Left lung (tissue), 14 donors: ENCODE measurements at places on chromosomes 6 and 20. TPM values are rescaled to one million over a fixed set of nuclear protein-coding genes. Genes with fewer than 3 reads are reported as not detected.
A peak's percentile ranks its signal among the peaks of the same experiment; 100 is the strongest.

GRCh38 chr20:19451923-19452295 is 239.5 kb downstream of the SLC24A3 start:
- DNase-seq = no peak

GRCh38 chr6:89787660-89788328 is 31.8 kb downstream of the MDN1 start:
- no peak for DNase-seq

Gene BPIFB2
- polyA plus RNA-seq = not detected

DNA sequence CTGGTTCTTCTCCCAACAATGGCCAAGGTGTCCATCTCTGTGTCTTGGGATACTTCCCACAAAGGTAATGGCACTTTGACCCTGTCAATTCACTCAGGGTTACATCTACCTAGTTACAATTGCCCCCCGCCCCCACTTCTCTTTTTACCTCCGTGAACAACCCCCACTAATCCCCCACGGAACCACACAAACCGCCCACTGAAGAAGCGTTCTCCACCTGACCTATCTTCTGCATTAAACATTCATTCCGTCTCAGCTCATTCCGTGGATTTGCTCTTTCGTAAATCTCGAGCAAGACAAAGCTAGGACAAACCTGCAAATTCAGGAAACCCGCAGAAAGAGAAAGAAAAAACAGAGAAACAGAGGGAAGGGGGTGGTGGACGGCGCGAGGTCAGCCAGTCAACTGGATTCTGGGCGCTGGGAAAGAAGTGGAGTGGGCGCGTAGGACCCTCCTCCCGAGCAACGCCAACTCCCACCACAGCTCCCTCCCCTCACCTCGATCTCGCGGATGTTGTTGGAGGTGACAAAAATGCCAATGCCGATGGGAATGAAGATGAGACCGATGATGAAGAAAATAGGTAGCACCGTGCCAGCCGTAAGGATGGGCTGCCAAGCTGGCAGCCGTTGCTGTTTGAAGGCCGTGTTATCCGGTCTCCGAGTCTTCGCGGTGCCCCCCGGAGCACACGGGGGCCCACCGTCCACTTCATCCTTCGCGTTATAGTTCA is 523 bp downstream of the TMEM30A start:
- peak; percentile 64 for DNase-seq

DNA sequence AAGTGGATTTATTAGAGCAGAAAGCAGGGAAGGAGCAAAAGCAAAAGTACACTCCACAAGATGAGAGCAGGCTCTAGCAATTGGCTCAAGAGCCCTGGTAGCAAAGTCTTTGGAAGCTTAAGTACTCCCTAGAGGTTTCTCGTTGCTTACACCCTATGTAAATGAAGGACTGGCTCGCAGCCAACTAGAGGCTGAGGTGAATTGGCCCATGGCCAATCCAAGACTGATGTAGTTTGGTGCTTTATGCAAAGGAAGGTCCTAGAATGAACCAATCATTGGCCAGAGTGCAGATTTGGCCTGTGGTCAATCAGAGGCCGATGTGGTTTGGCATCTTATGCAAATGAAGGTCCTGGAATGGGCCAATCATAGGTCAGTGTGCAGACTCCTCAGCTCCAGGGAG is 191.3 kb upstream of the ARID1B start:
- DNase-seq = no peak

- DNase-seq = peak; percentile 85
Observed at GRCh38 chr6:42049948-42050296, 402 bp upstream of the TAF8 start.

DNA sequence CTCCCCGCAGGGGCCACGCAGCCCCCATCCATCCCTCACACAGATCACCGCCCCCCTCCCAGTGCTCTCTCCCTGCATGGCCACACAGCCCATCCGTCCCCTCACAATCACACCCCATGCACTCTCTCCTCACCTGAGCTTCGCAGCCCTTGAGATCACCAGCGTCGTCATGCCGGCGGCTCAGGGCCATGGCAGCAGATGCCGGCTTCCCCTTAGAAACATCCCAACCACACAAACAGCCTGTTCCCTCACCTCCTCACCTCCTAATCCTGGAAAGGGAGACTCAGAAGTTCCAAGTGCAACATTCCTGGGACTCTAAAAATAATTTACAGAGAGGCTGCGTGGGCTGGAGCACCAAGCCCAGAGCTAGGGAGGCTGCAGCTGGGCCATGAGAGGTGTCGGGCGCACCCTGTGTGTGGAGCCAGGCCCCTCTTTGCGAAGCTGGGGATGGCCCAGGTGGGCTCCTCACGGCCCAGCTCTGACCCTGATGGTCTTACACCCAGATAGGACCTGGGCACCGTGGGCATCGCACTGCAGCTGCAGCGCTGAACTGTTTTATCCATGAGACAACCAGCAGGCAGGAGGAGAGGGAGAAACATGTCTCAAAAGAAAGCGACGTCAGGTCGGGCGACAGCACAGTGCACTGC is 125.3 kb downstream of the DLL1 start:
- DNase-seq = no peak

DNA sequence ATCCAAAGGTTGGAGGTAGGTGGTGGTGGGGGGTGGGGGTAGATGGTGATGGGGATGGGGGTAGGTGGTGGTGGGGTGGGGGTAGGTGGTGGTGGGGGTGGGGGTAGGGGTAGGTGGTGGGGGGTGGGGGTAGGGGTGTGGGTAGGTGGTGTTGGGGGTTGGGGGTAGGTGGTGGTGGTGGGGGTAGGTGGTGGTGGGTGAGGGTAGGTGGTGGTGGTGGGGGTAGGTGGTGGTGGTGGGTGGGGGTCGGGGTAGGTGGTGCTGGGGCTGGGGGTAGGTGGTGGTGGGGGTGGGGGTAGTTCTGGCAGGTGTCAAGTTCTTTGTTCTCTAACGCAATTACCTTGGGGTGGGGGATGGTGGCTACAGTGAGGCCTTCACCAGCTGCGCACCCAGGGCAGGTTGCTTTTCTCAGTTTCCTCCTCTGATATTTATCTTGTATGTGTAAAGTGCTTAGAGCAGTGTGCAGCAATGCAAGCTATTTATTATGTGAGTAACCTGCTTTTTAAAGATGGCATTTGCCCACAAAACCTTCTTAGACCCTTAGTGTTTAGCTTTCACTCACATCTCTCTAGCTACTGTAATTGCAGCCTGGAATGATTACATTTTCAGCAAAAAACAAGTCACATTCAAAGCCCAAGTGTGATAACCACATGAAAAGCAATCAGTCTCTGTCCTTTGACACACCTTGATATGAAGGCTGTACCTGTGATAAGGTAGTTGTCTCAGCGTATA is 8.2 kb upstream of the CCDC167 start:
- DNase-seq = no peak

Gene PRRC2A
- 176 TPM for polyA plus RNA-seq

DNA sequence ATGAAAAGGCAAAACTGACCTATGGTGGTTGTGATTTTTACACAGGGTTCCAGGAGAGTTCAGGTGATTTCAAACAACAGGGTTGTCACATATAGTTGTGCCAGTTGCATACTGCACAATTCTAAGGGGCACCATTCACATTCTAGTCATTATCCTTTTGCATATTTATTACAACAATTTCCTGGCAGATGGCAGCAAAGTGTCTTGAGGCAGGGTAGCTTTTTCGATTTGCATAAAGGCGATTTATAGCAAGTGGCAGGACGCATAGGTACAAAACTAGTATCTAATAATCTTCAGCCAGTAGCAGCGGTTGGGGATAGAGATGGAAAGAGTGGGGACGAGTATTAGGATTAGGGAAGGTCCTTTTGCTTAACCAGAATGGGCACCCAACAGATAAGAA is 46.5 kb upstream of the TRAF3IP2 start:
- DNase-seq = no peak

- DNase-seq = no peak
Observed at GRCh38 chr6:73285674-73286283, 22.8 kb upstream of the KHDC1 start.

DNA sequence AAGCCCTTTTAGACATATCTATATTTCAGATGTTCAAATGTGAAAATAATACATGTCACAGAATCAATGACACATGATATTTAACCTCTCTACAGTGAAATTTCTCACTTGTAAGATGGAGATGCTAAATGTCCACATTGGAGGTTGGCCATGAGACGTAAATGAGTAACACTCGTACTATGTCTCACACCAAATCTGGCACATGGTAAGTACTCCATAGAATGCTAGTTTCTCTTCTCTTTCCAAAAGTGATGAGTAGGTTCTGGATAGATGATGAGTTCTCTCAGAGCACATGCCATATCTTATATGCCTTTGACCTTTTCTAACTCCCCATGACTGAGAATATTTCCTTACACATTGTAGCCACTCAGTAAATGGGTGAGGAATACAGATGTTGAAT is 17.7 kb downstream of the GFOD1 start:
- DNase-seq = no peak

GRCh38 chr20:16626849-16627248 is 53.6 kb upstream of the KIF16B start:
- DNase-seq = no peak

DNA sequence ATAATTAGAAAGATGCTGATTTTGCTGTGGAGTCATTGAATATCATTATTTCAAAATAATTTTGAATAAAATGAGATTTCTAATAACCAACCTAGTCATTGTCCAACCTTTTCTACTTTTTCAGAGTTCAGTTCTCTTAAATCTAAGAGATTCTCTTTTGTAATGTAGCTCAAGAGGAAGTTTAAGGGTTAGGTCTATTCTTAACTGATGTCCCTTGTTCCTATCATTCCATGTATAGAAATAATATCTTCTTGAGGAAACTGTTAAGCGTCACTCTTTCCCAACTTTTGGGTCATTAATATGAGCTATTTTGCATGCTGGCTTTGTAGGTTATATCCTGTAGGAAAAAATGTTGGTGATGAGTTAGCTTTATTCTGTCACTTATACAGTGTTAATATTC is 27.0 kb downstream of the RNF144B start:
- DNase-seq = no peak

Gene HUS1B
- 0.43 TPM for polyA plus RNA-seq

GRCh38 chr6:162363757-162364156 is 363.8 kb downstream of the PRKN start:
- DNase-seq = no peak

Gene HFE
- 10.5 TPM for polyA plus RNA-seq

- no peak for DNase-seq
Observed at GRCh38 chr20:20702330-20703245, 9.9 kb downstream of the RALGAPA2 start.

Gene C6orf120
- polyA plus RNA-seq = 25.3 TPM

Gene MYH7B
- polyA plus RNA-seq = 2.1 TPM

- DNase-seq = no peak
Observed at GRCh38 chr6:106724848-106725247, 95.5 kb downstream of the QRSL1 start.

Gene TRIM15
- polyA plus RNA-seq = not detected

GRCh38 chr6:135073217-135073616 is 18.6 kb upstream of the HBS1L start:
- DNase-seq = no peak

Gene TLDC2
- 1.9 TPM for polyA plus RNA-seq

DNA sequence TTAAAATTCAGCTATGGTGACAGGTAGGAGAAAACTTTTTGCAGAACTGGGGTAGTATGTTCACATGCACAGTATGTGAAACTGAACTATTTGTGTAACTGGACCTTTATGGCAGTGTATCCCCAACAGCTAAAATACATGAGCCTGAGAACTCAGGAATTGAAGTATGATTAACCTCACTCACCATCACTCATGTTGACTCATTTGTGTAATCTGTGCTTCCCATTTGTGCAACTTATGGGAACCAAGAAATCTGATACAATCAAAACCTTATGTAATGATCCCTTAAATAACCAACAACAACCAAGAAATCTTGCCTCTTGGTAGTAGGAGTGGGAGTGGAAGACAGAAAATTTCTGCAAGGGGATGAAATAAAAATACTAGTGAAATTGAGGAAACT is 674.9 kb downstream of the HDGFL1 start:
- DNase-seq = no peak

- DNase-seq = peak; percentile 35
Observed at GRCh38 chr6:90859612-90860011, 272.7 kb upstream of the MAP3K7 start.

- no peak for DNase-seq
Observed at GRCh38 chr6:151647976-151648639, 154.3 kb downstream of the CCDC170 start.

Gene SLC17A9
- 3.6 TPM for polyA plus RNA-seq

DNA sequence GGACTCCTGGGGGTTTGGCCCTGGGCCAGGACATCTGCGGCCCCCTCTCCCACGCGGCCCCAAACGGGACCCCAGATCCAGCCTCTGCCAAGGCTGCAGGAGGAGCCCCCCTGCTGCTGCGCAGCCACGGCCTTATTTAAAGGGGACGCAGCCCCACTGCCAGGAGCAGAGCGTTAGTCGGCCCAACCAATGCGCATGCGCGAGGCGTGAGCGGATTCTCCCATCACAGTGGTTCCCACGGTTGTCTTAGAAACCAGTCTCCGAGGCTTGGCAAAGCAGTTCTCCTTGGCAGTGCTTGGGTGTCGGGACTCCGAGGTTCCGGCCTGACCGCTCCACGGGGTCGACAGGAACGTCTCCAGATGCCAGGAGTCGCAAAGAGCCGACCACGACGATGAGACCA is 288.3 kb upstream of the ZNF337 start:
- DNase-seq = peak; percentile 80

DNA sequence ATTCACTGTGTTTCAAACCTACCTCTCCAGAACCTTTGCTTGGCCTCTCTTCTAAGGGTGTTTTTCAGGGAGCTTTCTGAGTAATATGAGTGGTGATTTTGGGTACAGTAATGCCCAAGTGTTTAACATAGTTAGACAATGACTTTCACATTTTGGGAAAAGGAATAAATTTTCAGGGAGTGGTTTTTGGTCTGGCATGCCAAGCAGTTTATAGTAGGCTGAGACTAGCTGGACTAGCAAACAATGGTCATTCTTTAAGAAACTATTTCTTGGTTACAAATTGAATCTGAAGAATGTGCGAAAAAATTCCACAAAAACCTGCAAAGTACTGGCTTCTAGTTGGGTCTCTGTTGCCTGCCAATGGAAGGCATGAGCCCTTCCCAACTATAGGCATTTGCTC is 15.4 kb downstream of the FNDC1 start:
- no peak for DNase-seq

GRCh38 chr20:24370249-24370648 is 99.2 kb upstream of the SYNDIG1 start:
- DNase-seq = no peak

- DNase-seq = no peak
Observed at GRCh38 chr6:167979436-167980139, 17.9 kb upstream of the KIF25 start.

GRCh38 chr20:9200620-9201019 is 131.7 kb downstream of the PLCB4 start:
- no peak for DNase-seq

Gene HLA-DQB1
- 4.3 TPM for polyA plus RNA-seq
